IMR-90 (cell line): ENCODE measurements at places on chromosomes 5 and 9. TPM values are rescaled to one million over a fixed set of nuclear protein-coding genes. Genes with fewer than 3 reads are reported as not detected.
A peak's percentile ranks its signal among the peaks of the same experiment; 100 is the strongest.

UBE2QL1 gene
- not detected in 2 replicates for total RNA-seq

DNA sequence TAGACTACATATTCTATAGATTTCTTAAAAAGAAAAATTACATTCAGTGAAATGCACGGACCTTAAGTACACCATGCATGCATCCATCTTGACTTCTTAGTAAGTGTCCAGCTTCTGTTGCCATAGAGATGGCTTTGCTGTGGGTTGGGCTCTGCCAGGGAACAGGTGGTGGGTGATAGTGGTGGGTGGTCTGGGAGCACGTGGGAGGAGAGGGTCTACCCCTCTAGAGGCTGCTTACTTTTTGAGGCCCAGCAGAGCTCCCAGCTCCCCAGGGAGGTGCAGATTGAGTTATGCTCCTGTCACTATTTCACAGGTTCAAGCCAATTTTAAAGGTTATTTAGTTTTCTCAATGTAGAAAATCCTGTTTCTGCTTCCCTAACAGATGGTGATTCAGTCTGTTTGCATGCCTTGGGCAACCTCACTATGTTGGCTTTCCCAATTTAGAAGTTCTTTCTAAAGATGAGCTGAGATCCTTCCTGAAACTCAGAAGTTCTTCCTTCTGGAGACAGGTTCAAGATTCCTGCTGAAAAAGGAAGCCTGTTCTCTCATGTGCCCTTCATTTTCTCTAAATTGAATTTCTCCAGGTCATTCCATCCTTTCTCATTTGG is 107.4 kb upstream of the LHFPL2 start:
- DNase-seq, result peak; percentile 54

GRCh38 chr5:132445930-132446329 is 44.6 kb downstream of the IRF1 start:
- no peak for DNase-seq

GRCh38 chr5:34929134-34929719 is at the start of gene DNAJC21:
Gene DNAJC21 (plus strand): TSS chr5:34929559. CDS start chr5:34929820, 261 bp downstream.
- peak; percentile 94 for DNase-seq

GRCh38 chr5:67401172-67401571 is 204.6 kb upstream of the CD180 start:
- DNase-seq, result no peak

DNA sequence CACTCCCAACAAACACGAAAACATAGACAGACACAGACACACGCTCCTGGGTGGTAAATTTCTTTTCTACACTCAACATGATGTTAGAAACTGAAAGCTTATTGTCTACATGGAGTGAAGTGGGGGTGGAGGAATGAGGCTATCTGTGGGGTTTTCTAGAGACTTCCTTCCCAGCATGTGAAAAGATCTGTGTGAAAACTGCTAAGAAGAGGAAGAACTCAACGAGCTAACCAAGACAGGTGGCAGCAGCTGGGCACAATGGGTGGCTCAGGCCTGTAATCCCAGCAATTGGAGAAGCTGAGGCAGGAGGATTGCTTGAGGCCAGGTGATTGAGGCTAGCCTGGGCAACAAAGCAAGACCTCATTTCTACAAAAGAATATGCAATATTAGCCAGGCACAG is 7.6 kb downstream of the FYB1 start:
- DNase-seq, result no peak

DNA sequence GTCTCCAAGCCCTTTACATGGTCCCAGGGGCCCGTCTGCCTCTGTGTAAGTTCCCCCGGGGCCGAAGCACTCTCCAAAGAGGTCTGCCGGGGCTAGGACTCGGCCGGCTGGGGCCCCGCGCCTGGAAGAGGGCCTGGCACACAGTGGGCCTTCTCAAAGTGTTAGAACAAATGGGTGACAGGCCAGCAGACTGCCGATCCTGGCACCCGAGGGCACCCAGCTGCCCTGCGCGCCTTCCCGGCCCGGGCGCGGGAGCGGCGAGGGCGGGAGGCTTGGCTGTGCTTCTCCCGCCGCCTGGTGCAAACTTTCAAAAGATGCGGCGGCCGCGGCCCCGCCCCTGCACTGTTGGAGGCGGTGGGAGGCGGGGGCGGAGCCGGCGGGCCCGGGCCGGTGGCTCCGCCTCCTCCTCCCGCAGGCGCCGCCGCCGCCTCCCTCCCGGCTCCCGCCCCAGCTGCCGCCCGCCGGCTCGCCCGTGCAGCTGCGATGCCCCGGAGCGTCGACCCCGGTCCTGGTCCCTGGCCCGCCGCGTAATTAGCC is at the start of gene NEURL1B:
Gene NEURL1B, plus strand, starts transcription at position 442 of the 537 bp plus-strand sequence. CDS start 144 bp downstream, outside the sequence.
- DNase-seq, result peak; percentile 43

DNA sequence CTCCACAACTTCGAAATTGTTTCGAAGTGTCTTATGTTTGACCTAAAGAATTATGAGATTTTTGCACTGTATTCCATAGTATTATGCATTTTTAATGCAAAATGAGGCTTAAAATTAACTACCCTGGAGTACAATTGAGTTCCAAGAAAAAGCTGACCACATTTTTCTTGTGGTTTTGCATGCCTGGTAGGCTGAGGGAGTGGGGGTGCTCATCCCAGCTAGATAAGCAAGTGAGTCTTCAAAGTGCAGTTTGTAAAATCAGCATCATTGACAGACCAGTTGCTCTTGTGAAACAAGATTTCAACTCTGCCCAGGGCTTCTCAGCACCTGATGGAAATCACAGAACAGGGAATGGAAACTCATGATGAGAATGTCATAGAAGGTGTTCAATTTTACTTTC is 17.0 kb upstream of the NDUFS4 start:
- peak; percentile 66 for DNase-seq

- peak; percentile 11 for DNase-seq
Observed at GRCh38 chr9:126705767-126706697, 92.3 kb downstream of the LMX1B start.

CARD9 gene
- 0.36 and 1.1 TPM in 2 replicates for total RNA-seq

DNA sequence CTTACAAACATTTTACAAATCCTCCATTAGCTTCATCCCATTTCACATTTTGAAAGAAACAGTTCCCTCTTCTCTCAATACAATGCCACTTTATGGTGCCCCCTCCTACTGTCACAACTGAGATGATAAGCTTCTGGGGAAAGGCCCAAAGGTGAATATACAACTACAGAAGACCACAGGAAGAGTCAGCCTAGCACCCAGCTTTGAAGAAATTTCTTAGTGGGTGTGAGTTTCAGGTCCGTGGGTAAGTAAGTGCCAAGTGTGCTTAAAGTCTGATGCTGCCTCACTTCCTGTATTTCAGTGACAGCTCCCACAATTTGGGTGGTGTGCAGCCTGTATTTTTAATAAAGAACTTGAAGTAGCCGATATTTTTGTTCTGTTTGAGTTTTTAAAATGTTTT is 68.1 kb downstream of the ARHGEF28 start:
- no peak for DNase-seq

- peak; percentile 18 for DNase-seq
Observed at GRCh38 chr5:54630738-54631359, 113.3 kb downstream of the SNX18 start.

DNA sequence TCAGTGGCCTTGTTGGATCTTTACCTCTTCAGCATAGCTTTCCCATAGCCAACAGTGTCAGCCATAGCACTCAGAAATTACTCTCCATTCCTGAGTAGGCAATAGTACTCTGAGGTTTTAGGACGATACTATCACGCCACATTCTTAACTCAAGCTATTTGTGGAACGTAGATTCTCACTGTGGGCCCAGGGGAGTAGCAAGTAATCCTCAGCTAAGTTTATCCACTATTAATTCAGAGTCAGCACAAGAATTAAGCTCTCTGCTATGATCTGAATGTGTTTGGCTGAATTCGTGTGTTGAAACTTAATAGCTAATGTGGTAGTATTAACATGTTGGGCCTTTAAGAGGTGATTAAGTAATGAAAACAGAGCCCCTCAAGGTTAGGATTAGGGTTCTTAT is 858.8 kb upstream of the NUDT12 start:
- no peak for DNase-seq

- DNase-seq, result no peak
Observed at GRCh38 chr9:122004589-122004988, 88.5 kb downstream of the TTLL11 start.

GABRA1 gene
- total RNA-seq, result not detected in 2 replicates

PHYHD1 gene
- 2.2 and 3.3 TPM in 2 replicates for total RNA-seq

ARRDC1 gene
- total RNA-seq, result 7.7 and 7.8 TPM in 2 replicates

NRG2 gene
- total RNA-seq, result 0.18 TPM in 1 of 2 replicates, not detected in the other

GRCh38 chr9:4734150-4734549 is 6.9 kb downstream of the AK3 start:
- no peak for DNase-seq

KCNIP1 gene
- not detected in 2 replicates for total RNA-seq

SMAD5 gene
- total RNA-seq, result 73.3 and 101 TPM in 2 replicates

IL7R gene
- total RNA-seq, result 56.9 and 71.7 TPM in 2 replicates

DAPK1 gene
- total RNA-seq, result under 0.01 TPM in 2 replicates

DNA sequence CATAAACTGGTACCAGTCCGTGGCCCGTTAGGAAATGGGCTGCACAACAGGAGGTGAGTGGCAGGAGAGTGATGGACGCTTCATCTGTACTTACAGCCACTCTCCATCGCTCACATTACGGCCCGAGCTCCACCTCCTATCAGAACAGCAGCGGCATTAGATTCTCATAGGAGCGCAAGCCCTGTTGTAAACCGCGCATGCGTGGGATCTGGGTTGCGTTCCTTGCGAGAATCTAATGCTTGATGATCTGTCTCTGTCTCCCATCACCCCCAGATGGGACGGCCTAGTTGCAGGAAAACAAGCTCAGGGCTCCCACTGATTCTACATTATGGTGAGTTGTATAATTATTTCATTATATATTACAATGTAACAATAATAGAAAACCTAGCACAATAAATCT is 480.4 kb downstream of the CCDC171 start:
- DNase-seq, result no peak

DNA sequence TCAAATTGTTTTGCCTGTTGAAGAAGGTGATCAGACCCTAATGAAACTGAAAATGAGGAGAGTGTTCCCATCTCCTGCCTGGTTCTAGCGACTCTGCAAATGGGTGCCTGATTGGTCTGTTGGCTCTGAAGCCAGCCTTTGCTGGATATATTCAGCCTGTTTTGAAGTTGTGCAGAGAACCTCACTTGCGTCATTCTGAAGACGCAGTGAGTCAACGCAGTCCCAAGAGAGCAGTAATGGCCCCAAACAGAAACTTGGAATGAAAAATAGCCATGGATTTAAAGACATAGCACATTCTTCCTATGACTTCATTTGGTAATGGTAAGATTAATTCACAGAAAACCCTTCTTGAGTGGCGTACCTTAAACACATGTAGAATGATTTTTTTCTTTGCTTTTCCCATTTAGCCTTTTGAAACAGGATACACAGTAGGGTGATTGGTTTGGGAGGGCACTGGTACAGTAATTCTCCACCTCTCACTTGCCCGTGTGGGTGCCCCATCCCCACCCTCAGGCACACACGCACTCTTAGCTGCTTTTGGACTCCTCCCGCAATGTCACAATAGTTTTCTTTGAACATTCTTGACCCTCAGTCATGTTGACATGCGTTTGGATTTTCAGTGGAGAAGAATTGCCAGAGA is 54.1 kb upstream of the ABL1 start:
- DNase-seq, result peak; percentile 98

TNFSF8 gene
- not detected in 2 replicates for total RNA-seq

SYNPO gene
- 3.0 and 3.1 TPM in 2 replicates for total RNA-seq

DNA sequence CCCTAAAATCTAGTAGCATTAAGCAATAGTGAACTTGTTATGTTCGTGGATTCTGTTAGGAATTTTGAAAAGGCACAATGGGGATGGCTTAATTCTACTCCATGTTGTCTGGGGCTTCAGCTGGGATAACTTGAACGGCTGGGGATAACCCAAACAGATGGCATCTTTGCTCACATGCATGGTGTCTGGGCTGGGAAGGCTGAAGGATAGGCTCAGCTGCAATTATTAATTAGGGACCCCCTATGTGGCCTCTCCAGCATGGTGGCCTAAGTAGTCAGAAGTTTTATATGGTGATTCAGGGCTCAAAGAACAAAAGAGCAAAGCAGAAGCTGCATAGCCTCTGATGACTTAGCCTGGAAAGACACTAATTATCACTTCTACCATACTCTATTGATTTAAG is 551.1 kb downstream of the PSAT1 start:
- no peak for DNase-seq

GPR150 gene
- under 0.01 TPM in 2 replicates for total RNA-seq

C7 gene
- total RNA-seq, result 0.54 and 0.83 TPM in 2 replicates

SLC23A1 gene
- not detected in 2 replicates for total RNA-seq

- DNase-seq, result no peak
Observed at GRCh38 chr5:112371067-112371466, 48.0 kb downstream of the EPB41L4A start.

DNA sequence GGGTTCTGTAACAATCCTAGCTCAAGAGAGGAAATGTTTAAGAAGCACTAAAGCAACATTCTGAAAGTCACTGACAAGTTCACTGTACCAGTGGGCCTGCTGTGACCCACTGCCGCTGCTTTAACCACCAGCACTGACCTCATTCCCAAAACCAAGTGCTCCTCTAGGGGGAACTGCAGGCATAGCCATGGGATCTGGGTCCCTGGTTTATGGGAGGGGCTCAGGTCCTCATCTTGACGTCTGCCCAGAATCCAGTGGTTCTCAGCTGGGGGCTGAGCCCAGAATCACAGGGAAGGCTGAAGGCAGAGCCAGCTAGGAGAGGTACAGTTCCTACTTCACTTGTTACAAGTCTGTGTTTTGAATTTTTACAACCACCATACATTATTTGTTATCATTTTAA is 36.1 kb upstream of the SLC2A8 start:
- peak; percentile 20 for DNase-seq

DNA sequence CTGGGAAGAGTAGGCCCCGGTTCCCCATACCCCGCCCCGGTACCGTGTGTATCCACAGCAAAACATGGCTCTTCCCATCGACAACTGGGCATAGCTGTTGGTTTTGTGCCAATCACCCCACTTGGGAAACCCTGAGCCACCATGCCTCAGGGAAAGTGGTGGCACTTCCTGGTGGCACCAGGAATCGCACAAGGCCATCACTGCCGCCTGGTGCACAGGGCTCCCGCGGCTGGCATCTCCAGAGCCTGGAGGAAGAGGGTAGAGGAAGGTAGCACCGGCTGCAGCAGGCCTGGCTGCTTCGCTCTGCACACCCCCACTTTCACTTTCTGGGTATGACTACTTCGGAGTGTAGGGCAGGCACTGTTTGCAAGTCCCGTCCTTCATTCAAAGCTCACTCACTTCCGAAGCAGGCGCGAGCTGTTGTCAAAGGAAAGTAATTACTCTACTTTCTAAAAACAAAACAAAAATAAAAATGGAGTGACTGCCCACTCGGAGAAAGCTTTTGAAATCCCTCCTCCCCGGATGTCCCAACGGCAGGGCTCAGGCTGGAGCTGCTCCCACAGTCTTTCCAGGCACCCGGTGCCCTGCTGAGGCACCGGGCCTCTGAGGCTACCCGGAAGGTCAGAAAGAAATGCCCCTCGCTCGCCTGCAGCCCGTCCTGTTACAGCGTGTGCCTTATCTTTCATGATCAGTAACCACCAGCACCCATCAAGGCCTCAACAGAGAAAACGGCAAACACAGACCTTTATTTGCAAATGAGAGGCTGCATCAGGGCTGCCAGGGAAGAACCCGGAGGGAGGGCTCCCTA is 2.0 kb downstream of the BRD3 start:
- peak; percentile 66 for DNase-seq

DNA sequence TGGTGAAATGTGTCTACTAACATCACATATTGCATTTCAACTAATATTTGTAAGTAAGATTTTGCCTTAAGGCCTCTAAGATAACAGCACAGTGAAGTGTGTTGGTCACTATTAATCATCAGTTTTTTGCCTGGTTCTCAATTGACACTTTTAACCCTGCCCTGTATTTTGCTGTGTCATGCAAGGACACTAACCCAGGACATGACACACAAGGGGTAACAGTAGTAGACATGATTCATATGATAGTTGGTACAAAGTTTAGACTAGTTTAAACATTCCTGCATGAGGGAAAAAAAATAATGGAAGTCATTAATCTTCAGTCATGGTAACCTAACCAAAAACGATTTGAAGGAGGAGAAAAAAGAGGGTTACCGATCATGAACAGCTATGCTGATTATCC is 207.0 kb downstream of the DEPDC1B start:
- DNase-seq, result peak; percentile 17
